ENCODE measurements at places on chromosomes 5 and 9.

- no peak for DNase-seq
Observed at GRCh38 chr9:20361229-20361628, 261.1 kb downstream of the MLLT3 start.

DNA sequence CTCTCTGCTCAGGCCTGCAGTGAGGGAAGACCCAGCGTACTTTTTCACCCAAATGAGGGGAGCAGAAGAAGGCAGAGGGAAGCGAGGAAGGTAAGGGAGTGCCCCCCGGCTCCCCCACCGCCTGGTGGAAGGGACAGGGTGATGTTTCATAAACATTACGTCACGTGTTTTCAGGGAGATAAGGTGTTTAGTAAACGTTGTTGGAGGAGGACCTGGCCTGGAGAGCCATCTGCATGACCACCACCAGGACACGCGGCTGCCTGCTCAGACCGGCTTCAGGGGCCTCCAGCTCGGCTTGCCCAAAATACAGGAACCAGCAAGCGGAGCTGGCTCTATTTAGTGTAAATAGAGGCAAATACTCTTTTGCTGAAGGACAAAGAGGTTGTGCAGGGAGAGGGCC lies 40.0 kb upstream of the C5orf58 start:
- DNase-seq: no peak

- no peak for DNase-seq
Observed at GRCh38 chr5:117160391-117160790, 585.8 kb upstream of the SEMA6A start.

- no peak for DNase-seq
Observed at GRCh38 chr9:132717326-132717945, 47.2 kb downstream of the GTF3C4 start.

GRCh38 chr5:14250084-14250695 lies 107.0 kb downstream of the TRIO start:
- no peak for DNase-seq
